ENCODE measurements at places on chromosomes 4 and X. TPM values are rescaled to one million over a fixed set of nuclear protein-coding genes. Genes with fewer than 3 reads are reported as not detected.
A peak's percentile ranks its signal among the peaks of the same experiment; 100 is the strongest.

EMCN gene
- total RNA-seq, result 41.2 TPM

LANCL3 gene
- 0.08 TPM for total RNA-seq

DAPP1 gene
- 1.3 TPM for total RNA-seq

ZNF630 gene
- 3.9 TPM for total RNA-seq

ELF2 gene
- 32.3 TPM for total RNA-seq

MUC7 gene
- total RNA-seq, result not detected

TRPC5OS gene
- total RNA-seq, result 0.15 TPM

DNA sequence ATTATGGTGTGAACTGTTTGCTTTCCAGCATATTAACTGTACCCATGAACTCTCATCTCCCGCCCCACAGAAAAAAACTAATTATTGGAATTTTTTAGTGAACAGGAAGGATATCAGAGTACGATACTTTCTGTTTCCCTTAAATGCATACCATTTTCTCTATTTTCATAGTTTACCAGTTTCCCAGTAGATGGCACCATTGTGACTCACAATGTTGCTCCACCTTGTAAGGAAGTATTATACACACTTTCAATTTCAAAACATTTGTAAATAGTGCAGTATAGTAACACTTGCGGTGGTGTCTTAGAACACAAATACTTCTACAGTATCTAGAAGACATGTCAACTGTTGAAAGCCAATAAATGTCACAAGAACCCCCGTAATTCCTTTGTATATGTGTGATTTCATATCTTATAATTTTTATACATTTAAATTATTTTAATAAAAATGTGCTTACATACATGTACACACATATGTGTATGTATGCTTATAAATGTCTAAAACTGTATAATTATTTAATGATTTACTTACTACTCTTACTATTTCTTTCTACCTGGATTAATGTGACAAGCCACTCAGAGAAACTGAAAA is 167.3 kb downstream of the SLIT2 start:
- DNase-seq, result no peak

GRCh38 chr4:183321516-183321915 is 710 bp downstream of the CLDN24 start:
- no peak for DNase-seq

GRCh38 chrX:65098851-65099250 is 122.6 kb upstream of the ZC4H2 start:
- no peak for DNase-seq

DNA sequence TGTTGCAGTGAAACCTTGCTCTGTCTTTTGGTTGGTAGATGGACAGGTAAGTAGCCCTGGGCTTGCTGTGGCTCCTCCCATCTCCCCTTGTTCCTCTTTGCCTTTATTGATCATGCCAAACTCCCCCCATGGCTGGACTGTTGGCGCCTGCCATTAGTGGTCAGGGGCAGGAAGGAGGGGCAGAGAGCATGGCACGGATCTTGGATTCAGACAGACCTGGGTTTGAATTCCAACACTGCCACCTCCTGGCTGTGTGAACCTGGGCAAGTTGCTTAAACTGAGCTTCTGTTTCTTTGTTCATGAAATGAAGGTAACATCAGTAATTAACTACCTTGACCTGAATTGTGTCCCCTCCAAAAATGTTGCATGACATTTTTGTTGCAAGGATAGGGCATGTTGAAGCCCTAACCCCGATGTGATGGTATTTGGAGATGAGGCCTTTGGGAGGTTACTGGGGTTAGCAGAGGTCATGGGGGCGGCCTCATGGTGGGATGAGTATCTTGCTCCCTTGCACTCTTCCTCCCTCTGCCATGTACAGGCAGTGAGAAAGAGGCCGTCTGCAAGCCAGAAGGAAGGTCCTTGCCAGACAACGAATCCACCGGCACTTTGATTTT is 6.0 kb downstream of the SLC2A9 start:
- no peak for DNase-seq

GRCh38 chrX:107684956-107685385 is 56.7 kb downstream of the PRPS1 start:
- DNase-seq, result peak; percentile 91

DNA sequence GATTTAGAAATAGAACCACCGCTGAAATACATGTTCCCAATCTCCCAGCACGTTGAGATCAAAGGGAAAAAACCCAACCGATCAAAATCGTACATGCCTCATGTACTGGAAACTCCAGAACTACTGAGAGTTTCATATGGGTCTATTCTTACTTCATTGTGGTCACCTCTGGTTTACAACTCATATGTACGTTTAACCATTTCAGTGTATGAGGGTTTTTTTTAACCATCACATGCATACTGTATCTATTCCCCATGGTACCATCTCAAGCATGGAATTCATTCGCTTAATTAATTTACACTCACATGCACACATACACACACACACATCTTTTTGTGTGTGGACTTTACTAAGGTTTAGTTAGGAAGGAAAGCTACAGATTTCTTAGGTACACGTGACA is 46.0 kb upstream of the CLNK start:
- DNase-seq, result no peak

DNA sequence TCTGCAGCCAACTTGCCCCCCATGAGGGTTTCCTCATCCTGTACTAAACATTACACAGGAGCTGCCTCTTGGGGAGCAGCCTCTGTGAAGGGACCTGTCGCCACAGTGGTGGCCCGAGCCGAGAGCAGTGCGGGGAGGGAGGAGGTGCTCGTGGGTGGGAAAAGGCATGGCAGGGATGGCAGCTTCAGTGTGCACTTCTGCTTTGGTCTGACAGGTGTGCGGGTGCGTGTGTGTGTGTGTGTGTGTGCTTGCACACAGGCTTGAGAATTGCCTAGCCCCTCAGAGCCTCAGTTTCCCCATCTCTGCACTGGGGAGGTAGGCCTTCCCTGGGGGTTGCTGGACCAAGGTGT is 3.9 kb downstream of the SH3TC1 start:
- DNase-seq, result no peak

DNA sequence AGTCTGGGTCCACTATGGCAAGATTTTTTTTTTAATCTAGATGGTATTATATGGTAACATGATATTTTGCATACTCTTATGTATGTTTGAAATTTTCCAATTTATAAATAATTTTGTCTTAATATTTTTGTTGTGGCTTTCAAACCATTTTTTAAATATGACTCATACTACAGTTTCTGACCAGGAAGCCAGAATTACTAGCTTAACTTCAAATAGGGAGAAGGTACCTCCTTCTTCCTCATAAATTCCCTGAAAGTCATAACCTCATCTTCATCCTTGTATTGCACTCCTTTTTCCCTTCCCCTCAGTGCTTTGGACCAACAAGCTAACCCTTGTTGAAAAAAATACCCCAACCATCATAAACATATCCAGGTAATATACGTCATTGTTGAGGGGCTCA is 21.6 kb downstream of the ARAP2 start:
- DNase-seq, result no peak

DNA sequence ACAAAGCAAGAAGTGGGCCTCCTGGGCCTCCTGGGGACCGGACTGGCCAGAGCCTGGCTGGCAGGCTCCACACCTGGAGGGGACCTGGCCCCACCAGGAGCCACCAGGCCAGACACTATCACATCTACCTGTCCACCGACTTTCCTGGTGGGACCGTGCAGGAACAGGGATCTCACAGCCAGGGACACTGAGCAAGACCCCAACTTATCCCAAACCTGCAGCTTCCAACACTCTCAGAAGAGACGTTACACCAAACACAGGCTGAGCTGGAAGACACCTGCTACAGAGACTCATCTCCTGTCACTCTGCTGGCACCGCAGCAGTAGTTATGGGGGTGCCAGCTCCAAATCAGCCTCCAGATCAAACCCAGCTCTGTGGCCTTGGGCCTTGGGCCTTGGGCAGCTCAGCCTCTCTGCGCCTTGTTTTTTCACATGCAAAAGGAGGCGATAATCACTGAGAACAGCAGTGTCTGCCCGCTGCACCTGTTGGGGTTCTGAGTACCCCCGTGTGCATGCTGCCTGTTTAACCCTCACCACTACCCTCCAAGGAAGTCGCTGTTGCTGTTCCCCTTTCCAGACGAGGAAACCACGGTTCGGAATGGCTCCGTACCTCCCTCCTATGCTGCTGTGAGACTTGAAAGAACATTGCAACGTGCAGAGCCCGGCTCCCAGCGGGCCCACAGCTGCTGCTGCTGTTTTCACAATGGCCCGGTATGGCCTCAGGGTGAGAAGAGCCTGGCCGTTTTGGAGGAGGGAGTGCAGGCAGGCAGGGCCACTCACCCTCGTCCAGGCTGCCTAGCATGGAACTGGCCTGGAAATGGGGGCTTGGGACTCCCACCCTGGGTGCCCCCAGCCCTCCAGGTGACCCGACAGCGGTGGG is 69.6 kb downstream of the ADRA2C start:
- DNase-seq, result no peak

DNA sequence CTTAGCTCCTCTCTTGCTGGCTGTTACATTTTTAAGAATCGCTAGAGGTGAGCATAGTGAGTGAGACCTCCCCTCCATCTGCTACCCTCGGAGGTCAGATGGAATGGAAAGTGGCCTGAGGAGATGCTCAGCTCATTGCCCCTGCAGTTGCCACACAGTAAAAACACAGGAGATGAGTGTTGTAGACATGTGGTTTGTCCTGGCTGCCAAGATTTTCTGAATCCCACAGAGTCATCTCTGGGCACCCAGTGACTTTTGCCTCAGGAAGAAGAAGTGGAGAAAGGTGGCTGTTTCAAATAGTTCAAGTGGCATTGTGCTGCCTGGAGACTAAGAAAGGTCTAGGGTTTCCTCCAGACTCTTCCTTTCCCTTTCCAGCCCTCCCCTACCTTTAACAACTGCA is 271.0 kb downstream of the STK32B start:
- DNase-seq, result no peak

DNA sequence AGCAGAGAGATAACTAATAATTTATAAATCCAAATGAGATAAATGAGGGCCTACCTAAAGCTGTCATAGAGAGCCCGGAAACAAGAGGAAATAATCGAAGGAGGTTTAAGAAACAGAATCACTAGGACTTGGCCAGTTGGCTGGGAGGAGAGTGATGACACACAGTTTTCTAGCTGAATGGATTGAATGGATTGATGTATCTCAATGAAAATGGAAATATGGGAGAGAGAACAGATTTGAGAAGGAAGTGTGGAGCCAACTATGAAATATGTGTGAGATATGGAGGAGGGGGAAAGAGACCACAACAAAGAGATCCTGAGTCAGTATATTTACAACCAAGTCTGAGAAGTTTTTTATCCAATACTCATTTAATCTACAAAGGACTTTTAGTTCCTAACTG is 35.7 kb upstream of the CXXC4 start:
- no peak for DNase-seq

Measured in right atrium auricular region (tissue), 2 donors.